T follicular helper cell (primary cell): ENCODE measurements at places on chromosomes 1 and 21.

- no peak for DNase-seq
Measured at GRCh38 chr21:46000731-46001641, 19.4 kb downstream of the COL6A1 start.

DNA sequence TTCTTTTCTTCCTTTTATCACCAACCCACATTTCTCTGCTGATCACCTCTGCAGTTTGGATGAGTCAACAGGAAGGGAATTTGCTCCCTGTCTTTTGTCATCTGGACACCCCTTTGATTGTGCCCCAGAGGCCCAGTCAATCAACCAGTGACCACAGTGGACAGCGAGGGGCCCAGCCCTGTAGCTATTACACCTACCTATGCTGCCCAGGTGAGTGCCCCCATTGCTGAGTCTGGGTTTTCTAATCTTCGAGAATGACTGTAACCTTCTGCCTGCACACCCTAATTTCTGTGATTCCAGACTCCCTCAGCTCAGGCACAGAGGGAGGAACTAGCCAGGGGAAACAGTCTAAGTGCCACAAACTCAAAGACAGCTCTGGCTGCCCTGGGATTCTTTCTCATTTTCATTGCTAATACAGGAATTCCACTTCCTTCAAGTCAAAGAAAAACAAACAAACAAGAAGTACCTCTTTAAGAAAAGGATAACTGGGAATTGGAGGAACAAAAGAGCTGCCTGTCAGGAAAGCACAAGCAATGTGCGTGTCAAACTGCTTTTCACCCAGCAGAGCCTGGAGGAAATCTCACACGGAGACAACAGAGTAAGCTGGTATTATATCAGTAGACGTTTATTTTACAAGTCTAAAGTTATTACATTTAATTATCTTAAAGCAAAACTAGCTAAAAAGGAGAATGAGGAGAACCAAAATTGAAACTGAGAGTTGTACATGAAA lies 311.1 kb downstream of the AJAP1 start:
- no peak for DNase-seq

GRCh38 chr1:212671342-212672031 lies 28.2 kb downstream of the BATF3 start:
- DNase-seq = no peak

- no peak for DNase-seq
Measured at GRCh38 chr1:156320560-156320959, 17.5 kb downstream of the CCT3 start.

GRCh38 chr1:55170426-55170825 lies 44.7 kb downstream of the USP24 start:
- DNase-seq = no peak

DNA sequence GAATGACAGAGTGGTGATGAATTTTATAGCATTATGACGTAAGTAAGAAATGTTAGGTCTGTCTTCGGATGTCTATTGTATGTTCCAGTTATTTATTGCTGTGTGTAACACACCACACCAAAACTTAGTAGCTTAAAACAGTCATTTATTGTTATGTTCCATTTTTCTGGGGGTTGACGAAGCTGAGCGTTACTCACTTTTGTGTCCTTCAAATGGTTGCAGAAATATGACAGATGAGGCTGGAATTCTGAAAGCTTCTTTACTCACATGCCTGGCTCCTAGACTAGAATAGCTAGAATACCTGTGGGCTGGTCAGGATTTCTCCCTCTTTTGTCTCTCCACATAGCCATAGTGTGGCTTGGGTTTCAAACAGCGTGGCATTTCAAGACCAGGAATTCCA lies 62.1 kb upstream of the S1PR1 start:
- no peak for DNase-seq
